NCI-H146 (cell line): ENCODE measurements at places on chromosomes 4 and X.

DNA sequence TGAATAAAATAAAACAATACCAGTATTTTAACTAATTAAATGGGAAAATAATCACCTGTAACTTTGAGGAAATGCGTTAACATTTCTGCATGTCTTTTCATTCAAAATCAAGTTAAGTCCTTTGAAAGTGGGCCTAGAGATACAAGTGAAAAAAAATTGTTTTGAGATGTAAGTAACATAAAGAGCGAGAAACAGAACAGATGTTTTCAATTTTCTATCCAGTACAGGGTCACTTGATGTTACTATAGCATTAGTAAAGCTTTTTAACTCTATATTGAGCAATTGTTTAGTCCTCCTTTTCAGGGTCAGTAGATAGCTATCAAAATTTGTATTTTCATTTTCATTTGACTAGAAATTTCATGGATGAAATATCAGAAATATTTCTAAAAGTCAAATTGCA lies 761.4 kb downstream of the CCSER1 start:
- DNase-seq: no peak

DNA sequence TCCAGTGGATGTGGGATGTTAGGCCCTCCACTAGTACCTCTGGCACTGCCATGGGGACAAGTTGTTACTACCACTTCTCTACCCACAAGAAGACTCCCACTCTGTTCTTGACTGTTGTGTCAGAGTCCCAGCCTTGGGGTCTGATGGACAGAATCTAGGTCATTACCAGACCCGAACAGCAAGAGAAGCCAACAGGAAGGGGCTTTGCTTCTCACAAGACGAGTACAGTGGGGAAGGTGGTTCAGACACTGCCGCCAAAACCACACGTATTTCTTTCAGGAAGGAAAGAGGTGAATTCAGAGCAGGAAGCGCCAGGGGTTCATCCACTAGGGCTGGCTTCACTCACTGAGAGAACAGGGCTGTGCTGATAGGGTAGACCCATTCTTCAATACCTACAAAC lies 161.3 kb upstream of the KIT start:
- no peak for DNase-seq

GRCh38 chrX:129549124-129549523 lies 9.1 kb downstream of the OCRL start:
- peak; percentile 83 for DNase-seq

DNA sequence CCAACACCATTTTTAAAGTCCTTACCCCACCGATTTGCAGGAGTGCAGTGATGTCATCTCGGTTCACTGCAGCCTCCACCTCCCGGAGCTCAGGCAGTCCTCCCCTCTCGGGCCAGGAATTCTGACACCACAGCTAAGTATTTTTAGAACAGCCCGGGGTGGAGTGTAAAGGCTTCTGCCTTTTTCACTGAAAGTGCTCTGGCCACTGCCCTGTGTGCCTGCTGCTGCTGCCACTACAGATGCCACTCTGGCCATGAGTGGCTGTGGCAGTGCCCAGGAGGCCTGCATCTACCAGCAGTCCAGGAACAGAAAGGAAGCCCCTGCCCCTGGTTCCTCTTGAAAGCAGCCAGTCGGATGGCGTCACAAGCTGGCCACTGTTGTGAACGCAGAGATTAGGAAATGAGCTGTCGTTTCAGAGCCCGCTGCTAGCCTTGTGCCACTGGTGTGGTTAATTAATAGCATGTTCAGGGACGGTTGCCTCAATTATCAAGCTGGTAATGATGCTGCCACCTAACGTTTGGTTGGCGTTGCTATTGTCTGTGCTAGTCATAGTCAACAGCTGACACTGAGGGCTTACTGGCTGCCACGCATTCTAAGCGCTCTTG lies 23.6 kb upstream of the TBC1D14 start:
- no peak for DNase-seq

GRCh38 chrX:128165884-128166408 lies 113.7 kb upstream of the ACTRT1 start:
- DNase-seq: no peak

GRCh38 chrX:103256651-103257050 lies 1.7 kb upstream of the TCEAL8 start:
- no peak for DNase-seq

DNA sequence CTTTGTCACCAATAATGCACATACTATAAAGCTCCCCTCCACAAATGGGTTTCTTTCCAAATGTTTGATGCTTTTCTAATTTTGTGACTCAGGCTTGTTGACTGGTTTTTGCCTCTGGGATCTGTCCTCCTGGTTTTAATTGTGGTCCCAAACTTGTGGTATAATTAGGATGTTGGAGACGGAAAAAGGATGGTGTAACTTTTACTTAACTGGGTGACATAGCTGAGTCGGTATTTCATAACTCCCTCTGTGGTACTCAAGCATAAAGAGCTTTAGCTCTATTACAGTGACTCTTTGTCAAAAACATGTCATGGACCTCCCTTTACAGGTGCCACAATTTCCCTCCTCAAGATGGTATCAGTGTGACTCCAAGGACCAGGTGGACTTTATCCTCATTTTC lies 119.7 kb upstream of the RBPJ start:
- no peak for DNase-seq

GRCh38 chrX:112678831-112679230 lies 907 bp downstream of the LHFPL1 start:
- DNase-seq: no peak

DNA sequence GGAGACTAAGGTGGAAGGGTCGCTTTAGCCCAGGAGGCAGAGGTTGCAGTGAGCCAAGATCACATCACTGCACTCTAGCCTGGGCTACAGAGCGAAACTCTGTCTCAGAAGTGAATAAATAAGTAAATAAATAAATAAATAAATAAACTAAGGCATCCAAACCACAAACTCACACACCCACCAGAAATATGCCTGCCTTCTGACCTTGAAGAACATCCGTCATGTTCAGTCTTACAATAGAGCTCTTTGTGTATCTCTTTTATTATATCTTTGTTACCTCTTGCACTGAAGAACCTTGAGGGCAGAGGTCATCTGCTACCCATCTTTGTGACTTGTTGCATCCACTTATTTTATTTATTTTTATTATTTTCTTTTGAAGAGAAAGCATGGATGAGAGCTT lies 71.6 kb downstream of the PRRG1 start:
- no peak for DNase-seq
